ENCODE measurements at places on chromosomes 4 and X. TPM values are rescaled to one million over a fixed set of nuclear protein-coding genes. Genes with fewer than 3 reads are reported as not detected.

DNA sequence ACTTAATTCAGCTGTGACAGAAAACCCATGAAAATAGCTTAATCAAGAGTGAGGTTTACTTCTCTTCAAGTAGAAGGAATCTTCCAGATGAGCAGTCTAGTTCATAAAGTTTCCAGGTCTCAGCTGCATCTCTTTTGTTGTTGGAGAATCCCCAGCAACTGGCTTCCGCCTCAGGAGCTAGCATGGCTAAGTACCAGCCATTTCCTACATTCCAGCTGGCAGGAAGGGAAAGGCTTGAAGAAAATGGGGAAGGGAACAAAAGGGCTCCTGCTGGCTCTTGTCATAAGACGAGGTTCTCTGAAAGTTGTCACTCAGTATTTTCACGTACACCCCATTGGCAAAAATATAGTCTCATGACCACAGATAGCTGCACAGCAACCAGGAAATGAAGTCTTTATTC, 27.3 kb upstream of the TRIM2 start:
- DNase-seq, result no peak

- DNase-seq, result no peak
Observed at GRCh38 chr4:68361146-68361589, 11.3 kb upstream of the YTHDC1 start.

DNA sequence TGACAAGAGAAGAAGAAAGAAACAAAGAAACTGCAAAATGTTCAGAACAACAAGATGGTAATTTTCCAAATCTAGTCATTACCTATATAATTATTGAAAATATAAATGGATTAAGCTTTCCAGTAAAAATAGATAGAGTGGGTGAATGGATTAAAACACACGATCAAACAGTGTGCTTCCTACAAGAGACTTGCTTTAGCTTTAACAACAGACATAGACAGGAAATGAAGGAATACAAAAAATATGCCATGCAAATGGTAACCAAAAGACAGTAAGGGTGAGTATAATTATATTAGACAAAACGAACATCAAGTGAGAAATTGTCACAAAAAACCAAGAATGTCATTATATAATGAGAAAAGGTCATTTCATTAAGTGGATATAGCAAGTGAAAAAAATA, 842.8 kb downstream of the CCSER1 start:
- no peak for DNase-seq

GRCh38 chr4:95839891-95840290, at the start of gene PDHA2:
Gene PDHA2, plus strand, starts transcription at chr4:95840093. Its CDS starts 58 bp downstream, at chr4:95840151.
- no peak for DNase-seq

Gene DDX53
- total RNA-seq, result not detected
